ENCODE measurements at places on chromosomes 7 and 10.
A peak's percentile ranks its signal among the peaks of the same experiment; 100 is the strongest.

- DNase-seq: no peak
Measured at GRCh38 chr10:132241086-132241485, 54.3 kb downstream of the DPYSL4 start.

GRCh38 chr10:64519831-64520230, 998.6 kb downstream of the REEP3 start:
- DNase-seq: no peak

DNA sequence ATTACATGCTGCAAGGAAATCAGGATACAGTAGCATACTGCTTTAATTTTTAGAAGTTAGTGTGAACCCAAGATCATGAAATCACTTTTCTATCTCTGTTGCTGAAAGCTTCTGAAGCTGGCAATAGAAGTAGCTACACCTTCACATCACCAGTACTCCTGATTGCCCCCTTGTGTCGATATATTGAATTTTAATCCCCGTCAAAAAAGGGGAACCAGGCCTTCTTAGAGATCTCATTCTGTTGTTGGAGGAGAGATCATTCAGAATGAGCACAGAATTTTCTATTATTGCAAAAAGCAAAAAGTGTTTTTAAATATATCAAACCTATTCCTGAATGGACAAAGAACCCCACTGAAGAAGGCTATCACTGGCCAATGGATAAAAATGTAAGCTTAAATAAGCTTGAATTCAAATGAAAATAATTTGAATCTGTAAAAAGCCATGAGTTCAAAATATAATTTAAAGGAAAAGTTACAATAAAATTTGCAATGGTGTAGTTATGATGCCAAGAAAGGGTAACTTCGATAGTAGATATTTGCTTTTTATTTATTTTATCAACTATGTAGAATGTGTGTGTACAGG, 39.7 kb upstream of the TEX47 start:
- no peak for DNase-seq

GRCh38 chr10:28738200-28738599, 60.9 kb downstream of the BAMBI start:
- no peak for DNase-seq

- DNase-seq: no peak
Measured at GRCh38 chr10:11238893-11239292, 221.2 kb downstream of the CELF2 start.

DNA sequence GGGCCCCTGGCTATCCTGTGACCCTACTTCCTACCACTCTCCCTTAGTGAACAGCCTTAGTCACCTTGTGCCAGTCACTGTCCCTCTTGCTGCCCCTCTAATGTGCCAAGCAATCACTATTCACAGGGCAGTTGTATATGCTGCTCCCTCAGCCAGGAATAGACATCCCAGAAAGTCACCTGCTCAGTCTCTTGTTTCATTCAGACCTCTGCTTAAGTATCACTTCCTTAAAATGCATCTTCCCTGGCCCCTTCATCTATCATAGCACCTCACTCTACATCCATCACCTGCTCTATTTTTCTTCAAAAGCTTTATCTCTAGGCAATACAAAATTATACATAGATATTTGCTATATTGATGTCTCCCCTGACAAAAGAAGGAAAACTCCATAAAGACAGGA, 328.4 kb upstream of the NFE2L3 start:
- no peak for DNase-seq

- DNase-seq: no peak
Measured at GRCh38 chr7:24911213-24911603, 68.8 kb downstream of the OSBPL3 start.

DNA sequence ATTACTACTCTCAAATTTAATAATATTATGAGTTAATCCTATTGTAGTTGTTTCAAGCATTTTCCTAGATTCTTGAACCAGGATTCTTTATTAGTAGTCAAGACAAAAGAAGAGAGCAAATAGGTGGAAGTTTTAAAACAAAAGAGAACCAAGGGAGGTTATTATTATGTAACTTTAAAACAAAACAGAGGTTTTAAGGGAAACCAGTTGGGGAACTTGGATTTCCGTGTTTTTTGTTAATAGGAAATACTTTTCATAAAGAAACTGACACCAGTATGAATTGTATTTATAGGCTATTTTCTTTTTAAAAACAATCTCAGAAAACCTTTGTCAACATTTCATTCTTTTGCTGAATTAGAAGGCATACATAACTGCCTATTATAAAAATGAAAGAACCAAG, 183.9 kb downstream of the WNT2 start:
- DNase-seq: no peak

DNA sequence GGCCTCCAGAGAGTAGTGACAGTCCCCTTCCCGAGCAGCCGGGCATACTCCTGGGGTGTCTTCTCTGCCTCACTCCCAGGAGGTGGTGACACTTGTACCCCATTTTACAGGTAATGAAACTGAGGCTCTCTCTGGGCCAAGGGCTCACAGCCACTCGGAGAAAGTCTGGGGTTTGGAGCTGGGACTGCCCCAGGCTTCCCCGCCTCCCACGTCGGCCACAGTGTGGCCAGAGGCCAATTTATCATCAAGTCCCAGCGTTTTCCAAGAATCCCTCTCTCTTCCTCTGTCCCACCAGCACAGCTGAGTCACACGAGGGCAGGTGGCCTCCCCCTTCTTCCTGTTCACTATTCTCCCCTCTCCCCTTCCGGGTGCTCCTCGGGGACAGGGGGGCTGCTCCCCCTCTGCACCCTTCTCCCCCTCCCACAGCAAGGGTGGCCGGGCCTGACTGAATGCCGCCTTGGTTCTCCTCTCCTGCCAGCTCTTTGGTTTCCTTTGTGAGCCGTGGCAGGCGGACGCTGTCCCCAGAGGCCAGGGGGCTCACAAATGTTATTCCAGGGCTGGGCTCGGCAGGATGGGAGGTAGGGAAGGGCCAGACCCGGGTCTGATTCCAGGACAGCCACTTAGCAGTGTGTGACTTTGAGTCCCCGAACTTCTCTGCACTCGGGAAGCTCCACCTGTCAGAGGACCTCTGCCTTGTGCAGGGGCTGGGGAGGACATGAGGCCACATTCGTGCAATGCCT, 17.7 kb downstream of the CLIP2 start:
- peak; percentile 40 for DNase-seq

DNA sequence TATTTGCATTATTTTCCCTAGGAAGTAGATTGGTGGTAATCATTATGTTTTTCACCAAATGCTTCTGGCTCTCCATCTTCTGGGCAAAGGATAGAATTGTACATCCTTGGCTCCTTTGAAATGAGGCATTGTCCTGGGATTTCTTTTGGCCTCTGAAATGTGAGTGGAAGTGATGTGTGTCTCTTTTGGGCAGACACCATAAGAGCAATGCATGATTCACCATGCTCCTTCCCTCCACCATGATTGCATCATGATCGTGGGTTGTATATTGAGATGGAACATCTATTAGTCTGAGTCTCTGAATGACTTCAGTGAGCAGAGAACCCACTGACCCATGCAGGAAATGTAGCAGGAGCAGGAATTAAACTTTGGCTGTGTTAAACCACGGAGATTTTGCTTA, 49.2 kb downstream of the ADRA2A start:
- DNase-seq: no peak

DNA sequence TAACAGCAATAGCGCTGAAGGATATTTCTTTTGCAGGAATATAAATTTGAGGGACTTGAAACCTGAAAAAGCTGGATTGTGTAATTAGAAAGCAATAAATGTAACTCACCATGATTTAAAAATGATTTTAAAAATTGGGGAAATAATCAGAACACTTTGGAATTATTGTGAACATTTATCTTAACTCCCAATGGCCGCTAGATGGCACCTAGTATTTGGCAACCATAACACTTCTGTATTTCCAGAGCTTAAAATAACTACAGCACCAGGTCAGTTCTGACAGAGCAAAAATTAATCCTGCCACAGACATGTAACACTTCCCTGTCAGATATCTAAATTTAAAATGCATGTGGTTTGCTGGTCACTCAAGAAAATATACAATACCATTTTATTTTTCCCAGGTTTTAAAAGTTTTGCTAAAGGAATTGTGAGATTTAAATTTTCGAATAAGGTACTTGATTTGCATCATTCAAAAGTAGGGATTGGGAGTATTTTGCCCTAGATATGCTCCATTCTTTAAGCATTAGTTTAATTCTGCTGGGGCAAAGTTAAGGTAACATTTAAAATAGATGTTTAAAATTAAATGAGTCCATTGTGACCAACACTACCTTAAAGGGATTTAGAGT, 144.5 kb downstream of the PPP1R3A start:
- DNase-seq: peak; percentile 81

- DNase-seq: peak; percentile 67
Measured at GRCh38 chr7:75565132-75565837, 73.2 kb downstream of the SPDYE5 start.

- DNase-seq: no peak
Measured at GRCh38 chr10:128173386-128173785, 47.2 kb upstream of the MKI67 start.

- DNase-seq: no peak
Measured at GRCh38 chr10:124044143-124044862, 49.1 kb downstream of the CHST15 start.

- DNase-seq: no peak
Measured at GRCh38 chr10:66095610-66096009, 830.2 kb upstream of the LRRTM3 start.

DNA sequence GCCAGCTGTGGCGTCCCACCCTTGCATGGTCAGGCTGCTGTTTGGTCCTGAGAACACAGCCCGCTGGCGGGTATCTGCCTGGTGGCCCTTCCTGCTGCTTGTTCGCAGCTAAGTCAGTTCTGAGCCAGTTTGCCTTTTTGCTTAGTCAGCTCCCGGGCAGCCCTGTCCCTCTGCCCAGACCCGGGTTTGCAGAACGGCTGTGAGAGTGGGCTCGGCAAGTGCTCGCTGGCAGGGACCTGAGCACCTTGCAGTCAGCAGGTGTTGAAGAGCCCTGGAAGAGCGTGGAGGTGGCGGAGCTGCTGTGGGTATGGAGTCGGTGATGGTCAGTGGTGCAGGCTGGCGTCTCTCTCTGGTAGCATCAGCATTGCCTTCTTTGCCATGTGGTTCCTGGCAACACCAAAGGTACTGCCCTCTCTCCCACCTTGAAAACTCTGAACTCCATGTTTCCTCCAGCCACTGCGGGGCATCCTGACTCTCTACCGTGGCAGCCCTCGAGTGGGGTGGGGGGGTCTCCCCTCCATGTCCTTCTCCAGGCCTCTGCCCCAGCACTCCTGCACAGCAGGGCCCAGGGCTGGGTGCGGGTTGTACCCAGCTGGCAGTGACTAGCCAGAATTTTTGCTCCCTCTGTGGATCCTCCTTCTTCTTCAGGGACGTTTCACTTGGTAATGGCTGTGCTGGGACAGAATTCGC, 4.6 kb downstream of the INPP5A start:
- DNase-seq: no peak

DNA sequence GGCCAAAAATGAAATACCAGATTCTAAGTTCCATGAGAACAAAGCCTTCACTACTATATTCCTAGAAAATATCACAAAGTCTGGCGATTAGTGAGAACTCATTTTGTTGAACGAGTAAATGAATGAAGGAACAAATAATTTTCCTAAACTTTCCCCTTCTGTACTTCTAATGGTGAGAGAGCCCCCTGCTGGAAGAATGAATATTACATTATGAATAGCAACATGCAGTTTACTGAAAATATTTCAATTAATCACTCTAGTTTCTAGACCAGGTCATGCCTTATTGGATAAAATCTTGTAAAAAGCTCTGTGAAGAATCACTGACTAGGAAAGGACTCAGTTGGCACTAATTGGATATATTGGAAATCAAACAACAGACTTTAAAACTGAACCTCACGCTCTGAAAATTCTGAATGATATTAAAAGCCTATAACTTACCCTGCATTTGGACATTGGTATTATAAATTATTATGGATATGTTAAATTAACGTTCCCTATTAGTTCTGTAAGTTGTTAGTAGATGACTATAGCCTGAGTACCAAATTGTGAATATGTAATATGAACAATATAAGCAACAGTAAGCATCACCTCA, 32.4 kb upstream of the MTPN start:
- DNase-seq: peak; percentile 73

- DNase-seq: no peak
Measured at GRCh38 chr10:132878091-132878729, 64.2 kb downstream of the CFAP46 start.

DNA sequence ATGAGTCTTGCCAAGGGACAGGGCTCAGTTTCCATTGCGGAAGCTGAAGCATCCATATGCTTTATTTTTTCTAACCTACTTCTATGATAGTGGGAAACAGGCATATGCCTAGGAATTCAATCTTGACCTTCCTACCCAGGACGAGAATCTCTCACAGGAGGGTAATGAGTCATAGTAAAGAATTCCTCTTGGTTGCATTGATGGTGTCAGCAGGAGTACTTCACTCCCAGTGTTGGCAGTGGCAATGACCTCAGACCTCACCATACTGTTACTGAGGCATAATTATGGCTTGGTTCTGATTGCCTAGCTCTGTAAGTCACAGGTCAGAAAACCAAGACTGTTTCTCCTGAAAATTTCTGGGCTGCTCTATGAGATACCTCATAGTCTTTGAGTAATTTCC, 552.9 kb downstream of the ARL4A start:
- no peak for DNase-seq

- DNase-seq: no peak
Measured at GRCh38 chr7:7773334-7774309, 55.2 kb upstream of the RPA3 start.

Data from amniotic stem cell (primary cell).